ENCODE measurements at places on chromosomes 1 and 21.

- DNase-seq = no peak
These were observed 7.7 kb upstream of the GIPC2 start for GRCh38 chr1:78038071-78038470.

- no peak for DNase-seq
These were observed 49.1 kb upstream of the APOBEC4 start for GRCh38 chr1:183702087-183702812.

DNA sequence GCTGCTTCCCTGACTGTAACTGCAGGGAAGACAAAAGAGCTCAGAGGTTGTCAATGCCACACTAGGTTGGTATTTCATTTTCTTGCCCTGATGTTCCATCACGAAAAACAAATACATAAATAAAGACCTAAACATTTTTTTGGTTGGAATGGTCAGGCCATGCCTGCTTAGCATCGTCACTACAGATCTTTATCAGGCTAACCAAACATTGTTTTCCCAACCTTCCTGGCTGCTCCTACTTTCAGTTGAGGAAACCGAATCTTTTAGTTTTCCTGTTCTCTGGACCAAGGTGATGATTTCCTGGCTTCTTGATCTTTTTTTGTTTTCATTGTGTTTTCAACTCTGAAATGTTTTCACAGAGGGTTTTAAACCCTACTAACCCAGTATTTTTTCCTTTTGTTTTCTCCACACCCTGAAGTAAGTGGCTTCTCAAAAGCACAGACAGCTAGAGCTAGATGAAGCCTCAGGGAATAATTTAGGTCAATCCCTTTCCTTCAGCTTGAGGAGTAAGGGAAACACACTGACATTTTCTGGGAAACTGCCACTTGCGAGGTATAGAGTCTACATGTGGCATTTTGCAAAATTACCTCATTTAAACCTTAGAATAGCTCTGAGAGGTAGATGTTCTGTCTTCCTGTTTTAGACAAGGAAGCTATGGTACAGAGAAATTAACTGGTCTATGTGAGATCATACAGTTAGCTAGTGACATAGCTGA is 67.2 kb upstream of the CNN3 start:
- DNase-seq = no peak

DNA sequence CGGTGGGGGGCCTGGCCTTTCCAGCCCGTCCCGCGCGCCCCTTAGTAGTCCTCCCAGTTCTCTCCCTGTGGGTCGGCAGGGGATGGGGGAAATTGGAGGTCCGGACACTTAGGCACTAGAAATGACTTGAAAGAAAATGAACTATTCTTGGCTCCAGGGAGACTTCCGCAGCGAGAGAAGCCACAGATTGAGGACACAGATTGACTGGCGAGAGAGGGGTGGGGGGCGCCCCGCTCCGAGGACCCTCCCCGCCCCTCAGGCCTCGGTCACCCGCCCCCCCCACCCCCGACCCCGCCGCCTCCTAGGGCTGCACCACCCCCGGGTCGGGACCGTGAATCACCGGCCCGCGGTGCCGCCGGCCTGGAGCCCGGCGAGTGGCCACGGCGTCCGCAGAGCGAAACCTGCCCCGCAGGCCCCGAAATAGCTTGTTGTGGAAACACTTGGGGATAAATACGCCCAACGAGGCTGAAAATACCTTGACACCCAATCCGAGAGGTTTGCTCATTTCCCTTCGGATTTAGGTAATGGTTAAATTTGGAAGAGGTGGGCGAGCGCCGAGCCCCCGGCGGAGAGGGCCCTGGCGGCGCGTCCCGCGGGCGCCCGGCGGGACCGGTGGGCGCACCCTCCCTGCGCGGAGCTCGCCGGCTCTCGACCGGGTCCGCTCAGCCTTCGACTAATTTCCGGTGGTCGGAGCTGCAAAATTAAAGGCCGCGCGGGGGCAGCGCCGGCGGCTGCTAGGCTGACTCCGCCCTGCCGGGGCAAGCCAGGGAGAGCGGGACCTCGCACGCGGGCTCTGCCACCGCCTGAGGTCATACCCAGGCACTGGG is at the start of gene GFI1:
GFI1 (minus strand) TSS at position 675 of the 827 bp plus-strand sequence. CDS start 3,438 bp downstream, outside the sequence.
- DNase-seq = no peak

DNA sequence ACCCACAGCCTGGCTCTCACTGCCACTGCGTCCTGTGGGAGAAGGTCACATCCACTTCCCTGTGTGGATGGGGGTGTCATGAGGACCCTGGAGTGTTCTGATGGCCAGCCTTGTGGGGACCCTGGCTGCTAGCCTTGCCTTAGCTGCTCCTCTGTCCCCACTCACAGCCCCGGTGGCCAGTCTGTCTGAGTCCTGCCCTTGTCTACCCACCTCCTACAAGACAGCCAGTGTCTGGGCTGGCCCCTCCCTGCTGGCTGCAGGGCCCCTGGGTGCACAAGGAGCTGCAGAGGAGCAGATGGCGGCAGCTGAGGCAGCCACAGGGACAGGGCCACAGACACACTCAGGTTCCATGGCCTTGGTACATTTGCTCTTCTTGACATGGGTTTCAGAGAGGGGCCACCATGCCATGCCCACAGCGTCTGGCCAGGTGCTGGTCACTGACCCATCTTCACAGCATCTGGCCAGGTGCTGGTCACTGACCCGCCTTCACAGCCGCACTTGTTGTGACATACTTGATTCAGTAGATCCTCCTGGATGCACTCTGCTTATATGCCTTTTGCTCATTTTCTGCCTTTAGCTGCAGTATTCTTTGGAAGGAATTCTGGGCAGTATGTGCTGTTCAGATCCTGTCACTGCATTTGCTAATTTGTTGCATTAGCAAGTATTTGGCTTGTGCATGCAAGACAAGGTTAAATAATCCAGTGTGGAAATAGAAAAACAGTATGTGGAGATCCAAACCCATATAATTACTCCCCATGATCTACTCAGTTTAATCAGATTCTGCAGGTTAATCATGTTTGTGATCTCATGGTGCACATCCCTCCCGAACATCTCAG is 157.8 kb downstream of the PCBP3 start:
- no peak for DNase-seq

- no peak for DNase-seq
These were observed 95.9 kb upstream of the ETS2 start for GRCh38 chr21:38709876-38710275.

DNA sequence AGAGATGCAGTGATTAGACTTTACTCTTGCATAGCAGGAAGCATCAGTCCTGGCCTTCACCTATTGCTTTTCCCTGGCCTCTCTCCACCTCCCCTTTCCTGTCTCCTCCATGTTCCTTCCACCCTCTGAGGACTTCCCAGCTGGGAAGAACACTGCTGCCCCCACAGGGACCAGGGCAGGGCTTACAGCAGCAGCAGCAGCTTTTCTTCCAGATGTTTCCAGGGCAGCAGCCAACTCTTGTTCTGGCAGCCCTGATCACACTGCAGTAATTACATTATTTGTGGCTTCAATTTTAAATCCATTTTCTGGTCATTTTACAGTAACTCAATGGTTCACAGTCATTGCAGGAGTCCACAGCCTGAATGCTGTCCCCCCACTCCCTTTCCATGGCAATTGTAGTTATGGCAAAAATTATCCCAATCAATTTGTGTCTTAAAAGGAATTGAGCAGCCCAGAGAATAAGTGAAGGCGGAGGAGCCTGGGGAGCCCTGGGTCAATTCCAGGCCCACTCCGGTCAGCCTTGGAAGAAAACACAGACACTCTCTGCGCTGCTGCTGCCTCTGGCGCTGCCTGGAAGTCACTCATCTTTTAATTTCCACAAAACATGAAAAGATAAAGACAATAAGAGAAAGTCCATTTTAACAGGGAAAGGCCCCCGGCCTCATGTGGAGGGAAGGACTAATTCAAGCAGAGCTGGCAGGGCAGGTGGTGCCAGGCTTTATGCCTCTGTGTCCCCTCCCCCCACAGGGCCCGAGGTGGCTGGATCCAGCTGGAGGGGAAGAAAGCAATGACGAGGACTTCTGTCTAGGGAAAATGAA is 148.6 kb downstream of the GRIK3 start:
- no peak for DNase-seq

GRCh38 chr1:219626865-219627264 is 14.0 kb upstream of the ZC3H11B start:
- DNase-seq = no peak

DNA sequence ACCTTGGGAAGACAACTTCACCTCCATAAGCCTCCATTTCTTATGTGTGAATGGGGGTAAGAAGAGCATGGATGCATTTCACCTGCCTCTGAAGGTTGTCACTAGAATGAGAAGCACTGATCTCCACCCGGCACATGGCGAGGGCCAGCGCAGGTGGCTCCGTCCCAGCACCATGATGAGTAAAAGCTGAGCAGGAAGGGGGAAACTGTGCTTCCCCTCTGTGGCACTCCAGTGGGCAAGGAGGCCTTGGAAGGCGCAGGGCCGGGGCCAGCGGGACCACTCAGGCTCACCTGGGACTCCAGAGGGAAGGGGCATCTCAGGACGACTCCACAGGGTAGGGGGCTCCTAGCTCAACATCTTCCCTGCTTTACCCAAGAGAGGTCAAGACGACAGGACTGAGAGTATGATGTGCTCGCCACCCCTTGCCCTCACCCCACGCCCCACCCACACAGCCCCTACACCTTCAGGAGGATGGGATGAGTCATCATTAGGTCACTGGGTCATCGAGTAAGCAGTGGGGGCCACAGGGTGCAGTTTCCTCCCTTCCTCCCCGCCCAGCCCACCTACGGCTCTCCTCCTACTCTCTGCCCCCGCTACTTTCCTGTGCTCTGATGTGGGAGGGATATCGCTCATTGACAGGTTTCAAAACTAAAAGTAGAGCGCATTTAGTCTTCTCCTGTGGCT is 112.1 kb downstream of the HIVEP3 start:
- no peak for DNase-seq

- no peak for DNase-seq
These were observed 36.4 kb downstream of the ITGB3BP start for GRCh38 chr1:63486629-63487028.

DNA sequence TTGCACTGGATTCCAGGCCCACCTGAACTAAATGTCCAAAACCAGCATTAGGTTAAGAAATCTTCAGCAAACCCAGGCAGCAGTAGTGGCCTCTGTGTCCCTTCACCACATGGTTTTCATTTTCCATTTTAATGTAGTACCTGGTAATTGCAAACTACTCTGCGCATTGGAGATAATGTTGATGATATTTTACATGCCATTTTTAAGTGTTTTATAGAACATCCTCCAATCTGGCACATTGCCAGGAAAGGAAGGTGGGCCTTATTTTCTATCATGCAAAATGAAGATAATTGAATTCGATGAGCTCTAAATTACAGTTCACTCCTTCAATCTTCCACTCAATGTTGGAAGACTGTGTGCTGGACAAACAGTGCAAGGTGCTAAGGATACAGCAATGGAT is 89.5 kb downstream of the ZC3H11B start:
- DNase-seq = no peak

DNA sequence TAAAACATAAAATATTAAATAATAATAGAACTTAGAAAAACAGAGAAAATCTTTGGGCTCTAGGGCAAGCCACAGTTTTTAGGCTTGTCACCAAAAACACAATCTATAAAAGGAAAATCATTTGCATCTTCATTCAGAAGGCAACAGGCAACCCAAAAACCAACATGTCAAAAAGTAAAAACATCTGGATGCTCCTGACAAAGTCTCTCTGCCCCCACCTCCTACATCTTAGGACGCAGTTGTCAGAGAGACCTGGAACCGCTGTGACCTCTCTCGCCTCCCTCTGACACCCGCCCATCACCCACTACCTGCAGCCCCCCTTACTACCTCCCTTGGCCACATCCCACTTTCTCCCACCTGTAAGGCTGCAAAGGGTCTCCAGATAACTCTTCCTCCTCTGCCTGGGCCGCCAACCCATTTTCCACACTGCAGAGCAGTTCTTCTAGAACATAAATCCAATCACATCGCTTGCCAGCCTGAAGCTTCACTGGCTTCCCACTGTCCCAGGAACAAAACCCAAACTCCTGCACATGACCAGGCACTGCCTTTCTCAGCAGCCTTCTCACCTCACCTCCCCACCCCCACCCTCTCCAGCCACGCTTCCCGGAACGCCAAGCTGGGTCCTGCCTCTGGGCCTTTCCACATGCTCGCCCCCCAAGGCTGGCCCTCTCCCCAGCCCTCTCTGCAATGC is 14.7 kb downstream of the PRDM15 start:
- no peak for DNase-seq

GRCh38 chr1:115073298-115074087 is 15.8 kb downstream of the TSPAN2 start:
- no peak for DNase-seq

GRCh38 chr1:199821029-199821779 is 206.3 kb upstream of the NR5A2 start:
- DNase-seq = no peak

DNA sequence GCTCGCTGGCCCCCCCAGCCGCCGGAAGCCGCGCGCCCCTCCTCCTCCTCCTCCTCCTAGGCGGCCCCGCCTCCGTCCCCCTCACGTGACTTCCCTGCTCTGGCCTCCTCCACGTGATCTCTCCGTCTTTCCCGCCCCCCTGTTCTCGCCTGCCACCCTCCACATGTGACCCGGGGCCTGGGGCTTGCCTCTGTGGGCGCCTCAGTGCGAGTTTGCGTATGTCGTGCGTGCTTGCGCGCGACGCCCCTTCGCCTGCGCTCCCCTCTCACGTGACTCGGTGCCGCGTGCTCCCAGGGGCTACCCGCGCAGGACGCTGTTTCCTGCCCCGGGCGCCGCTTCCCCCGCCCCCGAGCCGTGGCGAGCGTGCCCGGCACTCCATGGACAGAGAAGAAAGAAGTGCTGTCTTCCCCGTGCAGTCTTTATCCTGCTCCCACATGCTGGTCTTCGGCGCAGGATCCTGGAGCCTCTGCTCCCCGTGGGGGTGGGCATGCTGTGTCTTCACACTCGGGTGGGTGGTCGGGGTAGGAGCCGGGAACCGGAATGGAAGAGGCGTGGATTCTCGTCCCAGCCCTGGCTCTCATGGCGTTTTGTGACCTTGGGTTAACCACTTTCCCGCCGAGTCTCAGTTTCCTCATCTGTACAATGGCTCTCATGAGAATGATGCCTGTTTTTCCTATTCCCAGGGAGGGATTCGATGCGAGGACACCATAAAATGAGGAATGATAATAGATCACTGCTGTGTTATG is 431 bp upstream of the UBE2Q1 start:
- DNase-seq = peak; percentile 99

DNA sequence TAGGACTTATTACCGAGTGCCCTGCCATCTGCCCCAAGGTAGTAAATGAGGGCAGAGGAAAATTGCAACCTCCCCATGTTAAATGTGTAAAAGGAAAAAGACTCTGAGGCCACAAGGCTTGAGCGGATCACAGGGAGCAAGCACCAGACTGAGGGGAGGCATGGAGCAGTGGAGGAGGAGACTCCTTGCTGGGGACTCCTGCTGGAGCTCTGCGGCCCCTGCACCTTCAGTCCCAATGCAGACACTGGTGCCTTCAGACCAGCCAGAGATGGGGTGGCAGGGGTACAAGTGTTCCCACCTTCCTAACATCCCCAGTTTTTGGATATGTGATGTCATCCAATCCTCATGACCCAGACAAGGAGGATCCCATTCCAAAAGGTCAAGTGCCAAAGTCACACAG is 128.4 kb upstream of the NGF start:
- DNase-seq = no peak

DNA sequence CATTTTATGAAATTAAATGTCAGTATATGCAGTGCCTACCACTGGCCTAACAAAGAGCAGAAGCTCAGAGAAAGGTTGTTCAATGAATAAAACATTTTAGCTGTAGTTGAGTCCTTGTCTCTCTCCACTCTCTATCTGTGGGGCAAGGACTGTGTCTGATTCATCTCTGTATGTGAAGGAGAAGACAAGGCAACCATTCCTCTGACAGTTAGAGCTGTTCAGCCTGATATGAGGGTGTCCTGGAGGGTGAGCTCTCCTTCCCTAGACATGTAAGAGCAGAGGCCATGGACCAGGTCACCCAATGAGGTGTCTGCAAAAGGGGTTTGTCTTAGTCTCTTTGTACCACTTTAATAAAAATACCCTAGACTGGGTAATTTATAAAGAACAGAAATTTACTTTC is 4.5 kb upstream of the PDZK1IP1 start:
- no peak for DNase-seq

Measured in NCI-H1048 (cell line).